ENCODE measurements at places on chromosomes 4 and X.

DNA sequence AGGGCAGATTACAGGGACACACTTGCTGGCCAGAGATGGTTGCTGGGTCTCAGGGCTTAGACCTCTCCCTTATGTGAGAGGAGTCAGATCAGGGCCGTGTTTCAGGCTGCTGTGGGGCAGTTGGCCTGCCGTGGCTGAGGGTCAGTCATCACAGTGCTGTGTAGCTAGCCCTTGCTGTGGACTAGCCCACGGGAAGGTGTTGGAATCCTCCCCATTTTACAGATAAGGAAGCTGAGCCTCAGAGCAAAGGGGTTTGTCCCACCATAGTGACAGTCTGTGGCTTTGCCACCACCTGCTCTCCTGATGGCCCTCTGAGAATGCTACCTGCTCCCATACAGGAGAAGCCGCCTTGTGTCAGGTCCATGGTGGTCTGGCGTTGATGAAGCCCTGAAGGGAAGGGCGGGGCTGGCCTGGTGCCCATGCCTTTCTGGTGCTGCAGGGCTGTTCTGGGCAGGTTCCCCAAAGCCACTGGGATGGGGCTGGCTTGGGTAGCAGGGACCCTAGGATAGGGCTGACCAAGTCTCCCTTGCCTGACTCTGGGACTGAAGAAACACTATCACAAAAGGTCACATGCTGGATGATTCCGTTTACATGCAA is 2.4 kb upstream of the FAM53A start:
- DNase-seq = no peak

- no peak for DNase-seq
Observed at GRCh38 chrX:74519870-74520269, 94.6 kb downstream of the RLIM start.

GRCh38 chrX:70505451-70505841 is 60.8 kb downstream of the DLG3 start:
- no peak for DNase-seq

DNA sequence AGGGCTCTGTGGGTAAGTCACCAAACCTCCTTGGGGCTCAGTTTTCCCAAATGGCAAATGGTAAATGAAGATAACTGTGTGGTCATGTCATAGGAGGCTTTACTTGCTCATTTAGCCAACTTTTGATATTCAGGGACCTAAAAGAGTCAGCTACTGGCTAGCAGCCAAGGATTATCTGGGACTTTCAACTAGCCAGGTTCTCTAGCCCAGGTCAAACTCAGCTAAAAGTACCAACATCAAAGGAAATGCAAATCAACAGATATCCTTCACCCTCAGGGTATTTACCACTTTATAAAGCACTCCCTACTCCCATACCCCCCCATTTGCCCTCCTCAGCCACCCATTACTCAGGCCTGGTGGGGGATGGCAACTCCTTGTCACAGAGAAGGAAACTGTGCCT is 7.5 kb downstream of the AMER1 start:
- DNase-seq = no peak

Measured in cortex of kidney (tissue), 1 donor.